ENCODE measurements at places on chromosomes 16 and 17.

DNA sequence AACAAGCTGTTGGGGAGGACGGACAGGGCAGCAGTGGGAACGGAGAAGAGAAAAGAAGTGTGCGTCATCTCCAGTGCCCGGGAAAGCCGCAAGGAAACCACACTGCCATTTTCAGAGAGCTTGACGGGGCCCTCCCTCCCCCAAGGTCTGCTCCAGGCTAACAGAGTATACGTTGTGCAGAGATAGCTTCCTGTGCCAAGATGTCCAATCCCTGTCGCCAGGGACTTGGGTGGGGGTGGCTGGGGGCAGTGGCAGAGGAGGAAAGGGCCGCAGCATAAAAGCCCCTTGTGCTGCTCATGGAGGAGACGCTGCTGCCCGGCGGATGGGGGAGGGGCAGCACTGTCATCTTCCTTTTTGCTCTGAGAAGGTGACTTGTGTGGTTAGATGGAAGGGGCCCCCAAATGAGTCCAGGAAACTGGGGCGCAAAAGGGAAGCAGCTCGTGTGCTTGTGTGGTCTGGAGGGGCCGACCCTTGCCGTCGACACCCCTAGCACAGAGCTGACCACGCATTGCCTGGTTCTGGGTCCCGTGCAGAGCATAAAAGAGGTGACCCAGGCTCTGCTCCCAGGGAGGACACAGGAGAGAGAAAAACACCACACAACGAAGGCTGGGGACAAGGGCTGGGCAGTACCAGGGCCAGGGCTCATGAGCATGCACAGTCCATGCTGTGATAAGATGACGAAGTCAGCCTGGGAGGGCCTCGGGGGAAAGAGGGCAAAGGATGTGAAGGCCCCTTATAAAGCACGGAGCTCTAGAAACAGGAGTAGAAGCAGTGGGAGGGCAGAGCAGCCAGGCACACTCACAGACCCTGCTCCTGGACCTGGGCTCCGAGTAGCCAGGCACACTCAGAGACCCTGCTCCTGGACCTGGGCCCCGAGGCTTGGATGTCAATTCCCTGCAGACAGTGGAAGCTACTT lies 372.7 kb downstream of the SLC39A11 start:
- DNase-seq: no peak

- no peak for DNase-seq
These were observed 20.2 kb downstream of the IL21R start for GRCh38 chr16:27421961-27422740.

GRCh38 chr17:4144422-4144747 lies 1.4 kb downstream of the CYB5D2 start:
- no peak for DNase-seq

- no peak for DNase-seq
These were observed 11.5 kb downstream of the UBE2G1 start for GRCh38 chr17:4354862-4355514.
